CD4-positive, alpha-beta T cell treated with Interleukin-4 for 1 hour (primary cell): ENCODE measurements at places on chromosomes 16 and 17.
A peak's percentile ranks its signal among the peaks of the same experiment; 100 is the strongest.

DNA sequence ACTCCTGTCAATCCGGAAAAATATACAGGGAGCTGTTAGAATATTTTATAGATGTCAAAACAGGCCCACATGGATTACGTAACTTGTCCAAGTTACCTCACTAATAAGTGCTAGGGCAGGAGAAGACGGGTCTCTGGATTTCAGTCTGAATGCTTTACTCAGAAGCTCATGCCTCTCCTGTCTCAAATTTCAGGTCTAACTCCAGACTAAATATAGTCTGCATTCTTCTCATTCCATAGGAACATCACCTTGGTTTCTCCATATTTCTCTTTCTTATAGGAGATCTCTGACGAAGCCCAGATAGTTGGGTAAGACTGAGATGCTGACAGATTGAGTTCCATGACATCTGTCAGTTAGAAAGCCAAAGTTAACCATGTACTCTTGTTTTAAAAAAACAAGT is 174.2 kb downstream of the STX8 start:
- DNase-seq, result no peak

- DNase-seq, result peak; percentile 91
Measured at GRCh38 chr17:40598619-40599467, 33.6 kb upstream of the CCR7 start.

GRCh38 chr17:8916466-8916865 is 49.0 kb upstream of the PIK3R6 start:
- no peak for DNase-seq

- DNase-seq, result no peak
Measured at GRCh38 chr17:75073618-75074047, 14.1 kb upstream of the SLC16A5 start.

DNA sequence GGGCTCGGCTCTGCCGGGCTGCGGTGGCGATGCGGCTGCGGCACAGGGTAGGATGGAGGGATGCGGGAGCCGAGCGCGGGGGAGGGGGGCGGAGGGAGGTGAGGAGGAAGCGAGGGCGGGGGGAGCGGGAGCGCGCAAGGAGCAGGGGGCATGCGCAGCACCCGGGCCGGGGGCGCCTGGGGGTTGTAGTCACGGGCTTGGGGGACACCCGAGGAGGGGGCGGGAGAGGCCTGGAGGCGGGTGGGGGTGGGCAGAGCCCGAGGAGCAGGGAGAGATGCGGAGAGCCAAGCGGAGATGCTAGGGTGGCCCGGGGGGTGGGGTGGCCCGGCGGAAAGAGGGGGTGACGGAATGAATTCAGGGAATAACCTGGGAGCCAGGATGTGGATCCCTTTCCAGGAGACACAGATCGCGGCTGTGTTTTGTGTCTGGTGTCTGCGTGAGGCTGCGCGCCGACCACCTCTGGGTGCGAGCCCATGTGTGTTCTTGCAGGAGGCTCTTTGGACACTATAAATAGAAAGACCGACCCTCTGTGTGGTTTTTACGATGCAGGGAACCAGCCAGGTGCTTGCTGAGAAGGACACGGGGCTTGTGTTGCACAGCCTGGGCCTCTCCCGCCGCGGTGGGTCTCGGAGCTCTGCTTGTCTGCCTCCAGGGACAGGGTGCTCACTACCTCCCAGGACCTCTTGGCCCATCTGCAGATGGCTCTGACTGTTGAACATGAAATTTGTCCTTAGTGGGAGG is at the start of gene STX1B:
Gene STX1B, minus strand, starts transcription at position 54 of the 741 bp plus-strand sequence. CDS start 242 bp downstream, outside the sequence.
- peak; percentile 52 for DNase-seq

GRCh38 chr16:89344846-89345611 is 127.5 kb downstream of the ZNF778 start:
- no peak for DNase-seq

DNA sequence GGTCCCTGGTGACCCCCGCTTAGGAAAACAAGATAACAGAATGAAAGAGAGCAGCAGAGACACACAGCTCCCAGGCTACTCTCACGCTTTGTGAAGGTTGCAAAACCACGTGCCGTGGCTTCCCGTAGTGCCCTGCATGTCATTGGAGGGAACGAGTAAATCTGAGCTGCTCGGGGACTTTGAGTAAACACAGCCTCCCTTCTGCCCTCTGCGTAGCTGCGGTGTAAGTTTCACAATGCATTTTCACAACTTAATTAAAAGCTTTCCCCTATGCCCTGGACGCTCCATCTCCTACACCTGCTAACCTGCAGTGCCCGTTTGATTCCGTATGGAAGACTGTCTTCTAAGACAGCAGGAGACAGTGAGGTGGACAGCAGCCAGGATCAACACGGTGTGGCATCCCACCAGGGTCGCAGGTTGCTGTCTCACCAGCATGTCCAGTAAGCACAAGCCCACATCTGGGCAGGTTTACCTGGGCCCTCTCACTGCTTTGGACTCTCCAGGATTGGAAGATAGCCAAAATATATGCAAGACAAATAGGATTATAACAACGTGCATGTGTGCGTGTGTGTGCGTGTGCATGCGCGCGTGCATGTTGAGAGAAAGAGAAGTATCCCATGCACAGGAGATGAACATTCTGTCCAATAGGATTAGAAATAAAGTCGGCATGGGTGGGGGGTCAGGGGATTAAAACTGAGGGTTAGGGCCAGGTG is 116.4 kb upstream of the RCVRN start:
- peak; percentile 63 for DNase-seq

GRCh38 chr16:70594569-70594968 is 51.8 kb upstream of the IL34 start:
- DNase-seq, result no peak

DNA sequence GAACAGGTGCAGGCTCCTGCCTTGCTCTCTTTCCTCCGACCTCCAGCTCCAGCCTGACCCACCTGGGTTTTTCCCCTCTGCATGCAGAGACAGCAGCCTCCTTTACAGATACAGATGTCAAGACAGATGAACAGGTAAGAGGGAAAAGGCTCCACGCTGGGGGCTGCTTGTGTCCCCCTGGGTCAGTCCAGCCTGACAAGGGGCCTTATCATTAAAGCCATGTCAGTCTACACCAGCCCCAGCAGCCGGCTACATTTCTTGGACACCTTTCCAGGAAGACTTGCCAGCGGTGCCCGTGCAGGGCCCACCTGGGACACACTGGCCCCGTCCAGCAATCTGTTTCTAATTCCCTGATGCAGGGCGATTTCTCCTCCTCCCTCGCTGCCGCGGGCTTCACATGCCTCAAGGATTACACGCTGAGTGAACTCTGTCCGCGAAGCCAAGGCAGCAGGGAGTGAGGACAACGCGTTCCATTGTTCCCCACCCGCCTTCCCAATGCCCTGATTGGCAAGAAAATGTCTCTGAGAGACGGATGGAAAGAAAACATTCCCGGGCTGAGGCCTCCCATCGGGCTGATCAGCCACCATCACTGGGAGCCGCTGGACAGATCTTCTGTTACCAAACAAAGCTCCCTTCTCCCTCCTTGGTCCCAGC is 184.7 kb downstream of the C16orf95 start:
- no peak for DNase-seq

- no peak for DNase-seq
Measured at GRCh38 chr16:54429029-54429428, 142.4 kb upstream of the IRX3 start.

DNA sequence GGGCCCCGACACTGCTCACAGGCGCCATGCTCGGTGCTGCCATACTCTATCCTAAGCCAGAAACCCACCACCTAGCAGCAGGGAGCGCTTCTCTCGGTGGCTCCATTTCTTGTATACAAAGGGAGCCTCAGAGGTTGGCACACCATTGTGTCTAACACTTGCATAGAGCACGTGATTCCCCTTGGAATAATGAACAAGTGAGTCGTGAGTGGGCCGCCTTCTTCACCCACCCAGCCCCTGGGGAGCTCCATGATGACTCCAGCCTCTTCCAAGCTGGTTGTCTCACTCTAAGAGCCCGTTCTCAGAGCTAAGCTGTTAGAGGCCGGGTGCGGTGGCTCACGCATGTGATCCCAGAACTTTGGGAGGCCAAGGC is 82.3 kb upstream of the ZNF469 start:
- DNase-seq, result no peak

GRCh38 chr17:70204431-70204830 is 35.1 kb downstream of the KCNJ2 start:
- DNase-seq, result no peak

DNA sequence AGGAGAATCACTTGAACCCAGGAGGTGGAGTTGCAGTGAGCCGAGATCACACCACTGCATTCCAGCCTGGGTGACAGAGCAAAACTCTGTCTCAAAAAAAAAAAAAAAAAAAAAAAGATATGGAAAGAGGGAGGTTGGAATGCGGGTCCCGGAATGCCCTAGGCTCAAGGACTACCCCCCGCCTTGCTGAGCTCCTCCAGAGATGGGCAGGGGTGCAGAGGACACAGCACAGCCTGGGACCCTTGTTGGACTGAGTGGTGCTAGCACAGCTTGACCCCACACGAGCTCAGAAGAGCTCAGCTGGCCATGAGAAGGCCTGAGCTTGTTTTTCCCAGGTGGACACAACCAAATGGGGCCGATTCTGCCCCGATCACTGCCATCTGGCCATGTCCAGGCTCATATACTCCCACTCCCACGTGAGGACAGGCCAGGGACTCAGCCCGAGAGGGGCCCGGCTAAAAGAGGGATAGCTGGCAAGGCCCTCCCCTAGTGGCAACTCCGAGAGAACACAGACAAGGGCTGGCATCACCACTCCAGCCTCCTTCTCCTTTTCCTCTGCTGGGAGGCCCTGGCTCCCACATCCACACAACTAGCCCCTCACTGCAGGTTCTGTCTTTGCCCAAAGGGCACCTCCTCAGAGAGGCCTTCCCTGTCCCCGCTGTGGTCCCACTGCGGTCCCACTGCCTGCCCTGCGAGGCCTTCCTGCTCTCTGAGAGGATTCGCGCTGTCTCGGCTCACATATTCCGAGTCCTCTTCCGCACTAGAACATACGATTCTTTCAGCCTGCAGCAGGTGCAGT is 11.0 kb downstream of the SGCA start:
- DNase-seq, result no peak

- DNase-seq, result no peak
Measured at GRCh38 chr17:62675260-62675659, 47.8 kb downstream of the MRC2 start.

DNA sequence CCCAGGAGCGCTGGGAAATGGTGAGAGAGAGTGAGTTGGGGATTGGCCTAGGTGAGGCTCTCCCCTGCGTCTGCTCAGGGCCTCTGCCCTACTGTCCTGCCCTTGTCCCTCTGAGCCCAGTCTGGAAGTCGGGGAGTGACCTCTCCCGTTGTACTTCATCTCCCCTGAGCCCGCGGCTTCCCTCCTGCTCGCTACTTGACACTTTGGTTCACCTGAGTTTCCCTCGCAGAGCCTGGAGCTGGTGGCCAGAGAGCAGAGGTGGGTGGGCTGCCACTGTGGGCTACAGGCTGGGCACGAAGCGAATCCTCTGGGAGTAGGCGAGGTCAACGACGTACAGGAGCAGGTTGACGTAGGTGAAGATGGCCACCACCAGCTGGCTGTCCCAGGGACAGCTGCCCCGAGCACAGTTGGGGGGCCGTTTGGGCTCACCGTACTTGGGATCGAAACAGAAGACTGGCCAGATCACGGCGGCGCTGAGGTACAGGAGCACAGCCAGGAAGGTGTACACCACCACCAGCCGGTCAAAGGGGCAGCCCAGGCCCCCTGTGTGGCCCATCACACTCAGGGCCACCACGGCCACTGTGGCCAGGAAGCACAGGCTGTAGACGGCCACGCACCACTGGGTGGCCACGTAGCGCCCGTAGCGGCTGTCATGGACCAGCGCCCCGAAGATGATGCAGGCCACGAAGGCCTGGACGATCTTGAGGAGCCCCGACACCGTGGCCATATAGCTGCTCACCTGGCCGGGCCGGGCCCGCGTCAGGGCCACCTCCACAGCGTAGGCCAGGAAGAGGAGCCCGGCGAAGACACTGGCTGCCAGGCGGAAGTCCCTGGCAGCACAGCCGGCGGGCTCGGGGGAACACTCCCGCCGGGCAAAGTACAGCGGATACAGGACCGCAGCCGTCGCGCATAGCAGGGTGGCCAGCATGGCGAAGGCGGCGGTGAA is 3.7 kb upstream of the PYCR1 start:
- DNase-seq, result no peak

GRCh38 chr17:3511852-3512504 is 36.2 kb downstream of the ASPA start:
- DNase-seq, result no peak

DNA sequence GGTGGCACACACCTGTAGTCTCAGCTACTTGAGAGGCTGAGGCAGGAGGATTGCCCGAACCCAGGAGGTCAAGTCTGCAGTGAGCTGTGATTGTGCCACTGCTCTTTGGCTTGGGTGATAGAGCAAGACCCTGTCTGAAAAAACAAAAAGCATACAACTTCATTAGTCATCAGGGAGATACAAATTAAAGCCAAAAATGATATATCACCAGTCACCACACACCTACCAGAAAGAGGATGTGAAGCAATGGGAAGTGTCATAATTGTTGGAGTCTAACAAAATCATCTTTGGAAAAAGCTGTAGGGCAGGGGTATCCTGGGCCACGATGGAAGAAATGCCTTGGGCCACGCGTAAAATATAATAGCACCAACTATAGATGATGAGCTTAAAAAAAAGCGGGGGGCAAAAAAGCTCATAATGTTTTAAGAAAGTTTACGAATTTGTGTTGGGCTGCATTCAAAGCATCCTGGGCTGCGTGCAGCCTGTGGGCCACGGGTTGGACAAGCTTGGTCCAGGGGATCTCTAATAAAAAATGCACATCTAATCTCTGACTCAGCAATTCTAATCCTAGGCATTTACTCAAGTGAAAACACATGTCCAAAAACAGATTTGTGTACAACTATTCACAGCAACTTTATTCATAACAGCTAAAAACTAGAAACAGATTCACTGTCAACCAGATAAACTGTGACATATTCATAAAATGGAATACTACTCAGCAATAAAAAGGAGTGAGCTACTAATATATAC is 65.9 kb downstream of the HIC1 start:
- DNase-seq, result no peak

- DNase-seq, result peak; percentile 26
Measured at GRCh38 chr17:49843774-49844350, 4.0 kb downstream of the TAC4 start.

GRCh38 chr17:28306954-28307401 is 12.0 kb upstream of the TMEM97 start:
- no peak for DNase-seq

- DNase-seq, result no peak
Measured at GRCh38 chr16:70715860-70716357, 30.1 kb upstream of the MTSS2 start.

GRCh38 chr17:77887464-77888241 is 70.8 kb upstream of the TNRC6C start:
- DNase-seq, result peak; percentile 89

DNA sequence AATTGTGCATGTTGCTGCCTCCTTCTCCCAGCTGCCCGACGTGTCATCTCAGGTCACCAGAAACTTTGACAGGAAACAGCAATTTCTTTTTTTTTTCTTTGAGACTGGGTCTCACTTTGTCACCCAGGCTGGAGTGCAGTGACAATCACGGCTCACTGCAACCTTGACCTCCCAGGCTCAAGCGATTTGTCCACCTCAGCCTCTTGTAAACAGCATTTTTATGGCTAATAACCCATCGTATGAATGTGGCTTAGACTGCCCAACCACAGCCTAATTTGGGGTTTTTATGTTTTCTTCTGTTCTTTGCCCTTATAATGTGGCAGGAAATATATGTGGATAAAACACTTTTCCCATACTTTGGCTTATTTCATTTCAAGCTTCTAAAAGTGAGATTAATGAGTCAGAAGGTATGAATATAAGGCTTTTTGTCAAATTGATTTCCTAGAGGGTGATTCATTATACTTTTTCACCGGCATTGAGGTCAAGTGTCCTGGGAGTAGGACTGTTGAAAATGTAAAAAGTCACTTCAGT is 31.0 kb upstream of the SLC5A10 start:
- no peak for DNase-seq

- no peak for DNase-seq
Measured at GRCh38 chr17:11551442-11551841, 46.8 kb upstream of the DNAH9 start.

GRCh38 chr17:82687871-82688270 is 10.6 kb downstream of the RAB40B start:
- no peak for DNase-seq
